ENCODE measurements at places on chromosomes 3 and 15.
A peak's percentile ranks its signal among the peaks of the same experiment; 100 is the strongest.

DNA sequence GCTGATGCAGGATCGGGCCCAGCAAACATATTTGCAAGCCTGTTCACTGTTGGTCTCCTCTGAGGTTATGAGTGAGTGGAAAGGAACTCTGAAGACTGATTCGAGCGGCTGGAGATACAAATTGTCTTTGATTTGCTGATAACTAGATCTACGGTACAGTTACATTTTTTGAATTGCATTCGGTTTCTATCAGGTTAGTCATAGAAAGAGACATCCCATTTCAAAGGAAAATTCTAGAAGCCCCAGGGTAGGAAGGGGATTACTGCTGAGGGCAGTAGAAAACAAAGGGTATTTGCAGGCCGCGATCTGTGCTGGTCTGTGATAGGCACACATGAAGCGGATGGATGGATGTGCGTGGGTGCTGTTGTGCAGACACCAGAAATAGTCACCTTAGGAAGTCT is 228.4 kb downstream of the ITPR1 start:
- DNase-seq, result no peak

DNA sequence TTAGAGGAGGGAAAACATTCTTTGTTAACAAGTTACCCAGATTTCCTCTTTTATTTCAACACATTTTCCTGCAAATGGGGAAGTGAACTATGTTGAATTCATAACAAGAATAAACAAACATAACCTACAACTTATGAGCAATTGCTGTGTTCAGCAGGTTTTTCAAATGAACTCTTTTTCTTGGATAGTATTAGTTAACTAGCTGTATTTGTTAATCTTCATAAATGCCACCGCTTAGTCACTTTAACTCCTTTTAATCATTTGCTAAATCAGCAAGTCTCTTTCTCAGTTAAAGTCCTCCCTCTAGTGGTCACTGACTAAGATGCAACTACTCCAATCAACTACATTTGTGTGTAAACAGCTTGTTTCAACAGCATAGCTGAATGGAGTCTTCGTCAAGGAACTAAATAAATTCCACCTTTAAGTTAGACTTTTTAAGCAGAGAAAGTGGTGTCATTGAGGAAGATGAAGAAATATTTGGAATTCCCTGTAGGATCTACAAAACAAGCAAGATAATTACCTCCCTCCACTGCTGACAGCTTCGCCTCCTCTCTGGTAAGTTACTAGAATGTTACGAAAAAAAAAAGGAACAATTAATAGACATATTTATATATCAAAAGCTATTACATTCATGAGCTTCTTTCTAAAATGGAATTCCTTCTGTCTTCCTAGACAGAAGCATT is 1122.0 kb downstream of the ROBO1 start:
- DNase-seq, result no peak

DNA sequence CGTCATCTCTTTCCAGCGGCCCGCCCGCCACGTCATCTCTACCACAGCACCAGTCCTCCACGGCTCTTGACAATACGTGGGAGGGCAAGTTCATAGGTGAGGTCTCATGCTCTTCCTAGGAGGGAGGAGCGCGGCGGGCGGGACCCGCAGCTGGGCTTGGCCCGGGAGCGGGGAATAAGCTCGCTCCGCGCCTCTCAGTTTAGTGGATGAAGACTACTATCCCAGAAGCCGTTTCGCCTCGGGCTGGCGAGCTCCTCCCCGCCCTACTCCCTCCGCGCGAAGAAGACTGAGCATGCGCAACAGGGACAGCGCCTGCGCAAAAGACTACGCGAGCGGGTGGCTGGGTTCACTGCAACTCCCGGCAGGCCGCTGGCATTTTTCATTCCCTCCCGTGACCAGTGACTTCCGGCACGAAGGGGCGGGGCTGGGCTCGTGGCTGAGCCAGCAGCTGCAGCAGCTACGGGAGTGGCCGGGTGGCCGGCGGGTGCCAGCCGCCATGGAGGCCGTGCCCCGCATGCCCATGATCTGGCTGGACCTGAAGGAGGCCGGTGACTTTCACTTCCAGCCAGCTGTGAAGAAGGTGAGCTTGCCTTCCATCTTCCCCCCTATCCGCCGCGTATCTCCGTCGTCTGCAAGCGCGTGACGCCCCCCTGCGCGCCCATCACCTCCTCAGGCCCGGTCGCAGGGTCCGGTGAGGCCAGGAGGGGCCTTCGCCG is at the start of gene PTPN23:
Gene PTPN23 (plus strand): TSS at position 421 of the 716 bp plus-strand sequence. CDS start 76 bp downstream, at position 497.
- peak; percentile 93 for DNase-seq

DNA sequence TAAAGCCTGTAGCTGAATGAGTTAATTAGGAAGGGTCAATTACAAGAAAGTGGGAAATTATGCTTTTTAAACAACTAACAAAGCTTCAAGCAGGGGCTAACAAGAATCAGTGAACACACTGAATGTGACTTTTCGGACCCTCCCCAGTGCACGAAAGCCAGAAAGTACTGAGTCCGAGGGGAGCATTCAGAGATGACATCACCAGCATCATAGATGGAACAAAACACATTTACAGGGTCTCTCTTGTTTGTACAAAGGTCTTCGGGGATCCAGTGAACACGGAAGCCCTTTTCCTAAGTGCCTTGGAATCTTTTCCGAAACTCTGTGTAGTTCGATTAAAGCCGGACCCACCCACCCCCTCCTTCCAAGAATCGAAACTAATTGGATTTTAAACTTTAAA is 829 bp downstream of the DCP1A start:
- no peak for DNase-seq

- DNase-seq, result no peak
These were observed 519.7 kb downstream of the FGF12 start for GRCh38 chr3:192207651-192208050.

DNA sequence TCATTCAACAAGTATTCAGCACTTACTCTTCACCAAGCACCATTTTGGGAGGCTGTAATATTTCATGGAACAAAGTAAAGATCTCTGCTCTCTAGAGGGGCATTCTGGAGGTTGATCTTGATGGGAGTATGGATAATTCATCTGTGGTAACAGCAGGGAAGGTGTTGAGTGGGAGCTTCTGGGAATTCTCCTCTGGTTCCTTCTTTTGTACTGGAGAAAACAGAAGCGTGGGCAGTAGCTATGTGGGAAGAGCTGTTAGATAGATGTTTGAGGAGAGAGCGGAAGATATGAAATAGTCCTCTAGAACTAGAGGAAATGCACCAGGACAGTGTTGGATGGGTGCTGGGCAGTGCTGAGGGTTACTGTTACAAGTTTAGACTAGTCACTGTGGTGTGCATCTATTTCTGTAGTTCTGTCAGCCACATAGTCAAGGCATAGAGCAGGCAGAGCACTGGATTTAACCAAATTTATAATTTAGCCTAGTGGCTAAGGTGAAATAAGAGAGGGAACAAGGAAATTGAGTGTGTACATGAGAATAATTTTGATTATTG is 9.6 kb downstream of the NMD3 start:
- DNase-seq, result no peak

- DNase-seq, result no peak
These were observed 42.9 kb downstream of the MYO1E start for GRCh38 chr15:59329570-59330350.

DNA sequence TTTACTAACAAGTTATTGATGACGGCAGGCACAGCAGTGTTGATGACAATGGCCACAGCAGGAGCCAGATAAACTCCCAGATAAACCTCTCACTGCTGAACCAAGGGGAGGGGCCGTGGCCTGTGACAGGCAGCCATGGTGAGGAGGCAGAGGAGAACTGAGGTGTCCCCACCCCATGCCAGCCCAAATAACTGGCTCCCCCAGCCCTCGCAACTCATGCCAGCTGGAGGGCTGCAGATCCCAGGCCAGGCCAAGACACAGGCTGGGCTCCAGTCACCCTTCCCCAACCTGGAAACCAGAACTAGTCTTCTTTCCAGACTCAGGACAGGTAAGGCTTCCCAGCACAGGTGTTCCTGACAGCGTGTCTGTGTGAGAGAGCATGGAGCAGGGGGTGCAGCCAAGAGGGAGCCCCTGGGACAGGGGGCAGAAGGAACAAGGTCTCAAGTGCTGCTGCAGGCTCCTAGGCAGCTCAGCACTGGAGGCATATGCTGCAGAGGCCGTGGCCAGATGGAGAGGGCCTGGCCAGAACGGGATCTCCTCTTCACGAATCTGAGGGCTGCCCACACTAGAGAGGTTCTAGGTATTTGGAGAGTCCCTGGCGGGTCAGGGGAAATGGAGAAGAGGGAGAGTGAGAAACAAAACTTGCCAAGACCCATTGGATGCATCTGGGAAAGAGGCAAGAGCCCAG is 15.9 kb downstream of the PLA2G4F start:
- no peak for DNase-seq

- no peak for DNase-seq
These were observed 234.6 kb downstream of the NAALADL2 start for GRCh38 chr3:175093748-175094147.

DNA sequence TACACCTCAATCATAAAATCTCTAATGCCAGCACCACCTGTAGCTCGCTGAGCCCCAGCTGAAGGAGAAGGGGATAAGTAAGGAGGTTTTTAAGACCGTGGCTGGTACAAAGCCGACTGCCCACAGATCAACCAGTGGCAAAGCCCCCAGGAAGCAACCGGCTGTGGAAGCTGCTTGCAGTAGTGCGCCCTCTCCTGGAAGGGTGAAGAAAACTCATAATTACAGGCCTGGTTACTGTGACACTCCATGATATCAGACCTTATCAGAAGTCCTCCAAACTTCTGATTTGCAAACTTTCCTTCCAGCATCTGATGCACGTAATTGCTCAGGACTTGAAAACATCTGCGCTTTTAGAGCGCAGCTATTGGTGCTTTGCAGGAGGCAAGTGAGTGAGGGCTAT is 63.1 kb upstream of the MCTP2 start:
- DNase-seq, result no peak

Measured in cortex of kidney (tissue), 1 donor.